ENCODE measurements at places on chromosomes 5 and 9.
A peak's percentile ranks its signal among the peaks of the same experiment; 100 is the strongest.

- DNase-seq = no peak
Observed at GRCh38 chr5:82050955-82051354, 79.1 kb downstream of the ATG10 start.

DNA sequence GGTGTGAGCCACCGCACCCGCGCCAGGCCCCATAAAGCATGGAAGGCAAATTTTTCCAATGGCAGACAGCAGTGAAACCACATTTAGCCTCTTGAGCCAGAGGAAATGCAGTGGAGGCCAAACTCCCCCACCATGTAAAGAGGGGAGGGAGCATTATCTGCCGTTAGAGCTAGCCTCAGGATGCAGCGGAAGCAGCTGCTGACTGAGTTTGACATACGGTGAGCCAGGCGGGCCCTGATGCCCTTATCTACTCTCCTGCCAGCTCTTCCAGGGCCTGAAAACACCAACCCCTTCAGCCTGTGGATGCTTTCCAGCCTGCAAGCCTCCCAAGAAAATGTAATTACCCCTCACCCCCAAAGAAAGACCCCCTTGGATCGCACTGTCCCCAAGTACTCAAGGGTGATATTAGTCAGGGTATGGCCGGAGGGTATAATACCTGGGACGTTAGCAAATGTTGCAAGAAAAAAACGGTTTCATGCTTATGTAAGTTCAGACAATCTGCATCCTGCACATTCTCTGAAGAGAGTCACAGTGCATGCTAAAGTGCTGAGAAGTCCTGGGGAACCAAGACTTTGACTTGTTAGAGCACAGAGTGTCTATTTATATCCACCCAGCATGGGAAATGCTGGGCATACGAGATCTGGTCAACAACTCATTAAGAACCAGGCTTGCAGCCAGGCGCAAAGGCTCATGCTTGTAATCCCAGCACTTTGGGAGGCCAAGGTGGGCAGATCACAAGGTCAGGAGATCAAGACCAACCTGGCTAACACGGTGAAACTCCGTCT is 11.3 kb upstream of the GGTA1 start:
- no peak for DNase-seq

GRCh38 chr5:107485184-107485583 is 185.6 kb downstream of the EFNA5 start:
- no peak for DNase-seq

- DNase-seq = no peak
Observed at GRCh38 chr9:5389109-5389732, 48.5 kb downstream of the PLGRKT start.

GRCh38 chr9:16278326-16278999 is 592.0 kb downstream of the BNC2 start:
- DNase-seq = no peak

- no peak for DNase-seq
Observed at GRCh38 chr5:138833080-138833479, 42.1 kb downstream of the LRRTM2 start.

GRCh38 chr9:87375397-87376073 is 122.1 kb upstream of the DAPK1 start:
- DNase-seq = no peak

DNA sequence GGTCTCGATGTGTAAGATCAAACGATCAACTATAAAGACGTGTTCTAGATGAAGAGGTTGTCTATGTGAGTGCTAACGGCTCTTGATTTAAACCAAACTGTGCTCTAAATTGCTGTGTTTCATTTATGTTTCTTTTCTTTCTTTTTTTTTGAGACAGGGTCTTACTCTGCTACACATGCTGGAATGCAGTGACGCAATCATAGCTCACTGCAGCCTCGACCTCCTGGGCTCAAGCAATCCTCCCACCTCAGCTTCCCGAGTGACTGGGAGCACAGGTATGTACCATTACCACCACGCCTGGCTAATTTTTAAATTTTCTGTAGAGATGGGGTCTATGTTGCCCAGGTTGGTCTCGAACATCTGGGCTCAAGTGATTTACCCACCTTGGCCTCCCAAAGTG is 24.0 kb upstream of the RNF130 start:
- DNase-seq = no peak

- DNase-seq = no peak
Observed at GRCh38 chr5:116747881-116748280, 173.3 kb upstream of the SEMA6A start.

DNA sequence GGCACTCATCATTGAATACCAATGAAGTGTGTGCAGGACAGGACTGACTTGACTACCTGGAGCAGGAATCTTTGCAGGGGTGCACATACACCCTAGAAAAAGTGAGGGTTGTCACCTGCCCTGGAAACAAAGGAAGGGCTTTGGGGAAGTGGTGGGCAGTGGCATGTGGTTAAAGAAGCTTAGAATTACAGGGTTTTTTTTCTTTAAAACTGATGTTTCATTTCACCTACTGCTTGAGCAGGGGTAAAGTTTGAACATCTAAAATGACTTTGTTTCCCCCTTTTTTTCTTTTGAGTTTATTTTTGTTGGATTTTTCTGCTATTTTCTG is 2.0 kb upstream of the KDM3B start:
- DNase-seq = no peak

DNA sequence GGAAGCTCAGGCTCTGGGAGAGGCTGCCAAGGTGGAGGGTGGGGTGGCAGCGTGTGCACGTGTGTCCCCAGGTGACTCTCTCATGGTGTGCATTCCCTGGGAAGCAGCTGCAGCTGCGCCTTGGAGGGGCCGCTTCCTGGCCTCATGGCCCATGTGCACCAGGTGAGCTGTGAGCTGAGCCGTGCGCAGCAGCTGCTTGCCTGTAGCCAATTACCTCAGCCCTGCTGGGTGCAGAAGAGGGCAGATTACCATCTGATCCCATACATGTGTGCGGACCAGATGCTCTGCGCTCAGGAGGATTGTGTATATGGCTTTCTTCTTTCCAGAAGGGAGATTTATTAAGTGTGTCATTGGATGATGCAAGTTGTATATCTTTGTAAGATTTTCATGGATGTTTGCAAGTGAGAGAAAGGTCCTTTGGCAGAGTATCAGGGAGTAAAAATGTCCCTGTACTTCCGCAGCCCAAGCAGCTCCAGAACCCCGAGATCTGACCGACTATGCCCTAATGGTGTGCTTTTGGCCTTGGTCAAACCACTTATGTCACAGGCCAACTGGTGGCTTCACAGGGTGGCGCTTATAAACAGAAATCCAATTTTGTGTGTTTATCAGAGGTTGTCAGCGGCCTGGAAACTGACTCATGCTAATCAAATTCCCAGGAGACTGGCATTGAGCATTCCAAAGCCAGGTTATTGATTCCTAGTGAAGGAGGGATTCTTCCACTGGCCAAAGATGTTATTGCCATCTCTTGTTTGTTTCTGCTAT is 229.3 kb downstream of the GOLPH3 start:
- DNase-seq = no peak

DNA sequence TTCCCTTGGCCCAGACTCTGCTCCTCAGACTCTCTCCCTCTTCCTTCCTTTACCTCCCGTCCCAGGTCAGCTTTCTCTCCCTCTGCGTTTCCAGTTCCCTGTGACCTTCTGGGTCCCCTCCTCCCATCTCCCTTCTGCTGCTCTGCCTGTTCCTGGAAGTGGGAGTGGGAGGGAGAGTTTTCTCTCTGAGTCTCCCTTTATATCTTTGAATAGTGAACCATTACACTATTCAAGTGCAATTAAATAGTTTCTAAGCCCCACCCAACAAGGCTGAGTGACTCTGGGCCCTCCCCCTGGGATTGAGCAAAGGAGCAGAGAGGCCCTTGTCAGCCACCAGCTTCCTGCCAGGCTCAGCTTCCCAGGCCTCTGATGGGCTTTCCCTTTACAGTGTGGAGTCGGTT is 34.8 kb downstream of the THBS4 start:
- DNase-seq = no peak

DNA sequence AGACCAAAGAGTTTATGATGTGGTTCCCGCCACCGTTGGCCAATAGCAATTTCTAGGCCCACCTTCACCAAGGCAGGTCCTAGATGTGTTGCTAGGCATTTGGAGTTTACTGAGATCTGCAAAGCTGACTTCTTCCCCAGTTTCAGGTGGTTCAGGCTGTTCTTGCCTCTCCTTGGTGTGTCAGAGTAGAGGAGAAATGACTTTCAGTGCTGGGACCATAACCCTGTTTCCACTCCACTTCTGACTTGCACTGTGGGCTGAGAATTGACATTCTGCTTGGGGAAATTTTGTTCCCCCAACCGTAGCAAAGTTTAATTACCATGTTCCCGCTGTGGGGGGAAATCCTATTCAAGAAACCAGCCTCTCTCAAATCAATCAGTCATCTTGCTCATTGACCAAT is 128.0 kb upstream of the GABRP start:
- no peak for DNase-seq

- no peak for DNase-seq
Observed at GRCh38 chr5:149792540-149793255, 62.6 kb downstream of the PPARGC1B start.

DNA sequence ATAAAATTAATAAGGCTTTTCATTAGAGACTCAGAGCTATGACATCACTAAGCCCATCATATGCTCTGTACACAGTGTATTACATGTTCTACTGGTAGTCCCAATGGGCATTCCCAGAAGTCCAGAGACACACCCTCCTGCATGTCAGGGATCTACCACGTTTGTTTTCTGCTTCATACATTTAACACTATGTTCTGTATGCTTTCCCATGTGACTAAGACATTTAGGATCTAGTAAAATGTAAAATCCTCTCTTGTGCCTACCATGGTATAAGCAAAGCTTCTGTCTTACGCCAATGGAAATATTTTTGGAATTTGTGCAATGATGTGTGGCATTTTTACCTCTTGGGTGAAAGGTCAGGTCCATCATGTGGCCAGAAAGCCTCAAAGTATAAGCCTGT is 192.4 kb downstream of the ADAMTSL1 start:
- no peak for DNase-seq

- DNase-seq = no peak
Observed at GRCh38 chr9:32839013-32839885, 55.9 kb downstream of the TMEM215 start.

DNA sequence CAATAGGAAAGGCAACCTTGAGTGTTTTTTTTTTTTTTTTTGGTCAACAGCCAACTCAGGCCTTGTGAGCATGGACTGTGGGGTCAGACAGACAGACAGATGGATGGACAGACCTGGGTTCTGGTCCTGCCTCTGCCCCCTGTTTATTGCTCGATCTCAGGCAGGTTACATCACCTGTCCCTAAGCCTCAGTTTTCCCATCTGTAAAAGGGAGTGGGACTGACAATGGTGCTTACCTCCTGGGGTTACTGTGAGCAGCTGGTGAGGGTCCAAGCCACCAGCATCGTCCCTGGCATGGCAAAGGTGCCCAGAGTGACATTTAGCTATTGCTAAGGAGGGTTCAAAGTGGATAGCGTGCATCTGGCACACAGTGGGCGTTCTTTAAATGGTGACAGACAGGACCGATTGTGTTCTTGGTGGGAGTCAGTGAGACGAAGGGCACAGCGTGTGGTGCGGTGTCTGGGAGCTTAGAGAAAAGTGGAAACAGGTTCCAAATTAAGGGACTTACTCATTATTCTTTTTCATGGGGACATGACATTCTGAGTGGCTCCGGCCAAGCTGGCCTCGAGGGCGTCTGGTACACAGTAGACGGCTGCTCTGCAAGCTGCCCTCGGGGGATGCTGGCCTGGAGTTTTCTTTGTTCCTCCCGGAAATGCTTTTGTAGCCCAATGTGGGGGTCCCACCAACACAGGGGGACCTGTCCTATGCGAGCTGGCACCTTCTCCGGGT is 72.1 kb downstream of the COL27A1 start:
- DNase-seq = no peak

- no peak for DNase-seq
Observed at GRCh38 chr5:167918184-167918812, 373.1 kb upstream of the WWC1 start.

- DNase-seq = peak; percentile 19
Observed at GRCh38 chr9:96009690-96010472, 134.4 kb downstream of the ERCC6L2 start.

DNA sequence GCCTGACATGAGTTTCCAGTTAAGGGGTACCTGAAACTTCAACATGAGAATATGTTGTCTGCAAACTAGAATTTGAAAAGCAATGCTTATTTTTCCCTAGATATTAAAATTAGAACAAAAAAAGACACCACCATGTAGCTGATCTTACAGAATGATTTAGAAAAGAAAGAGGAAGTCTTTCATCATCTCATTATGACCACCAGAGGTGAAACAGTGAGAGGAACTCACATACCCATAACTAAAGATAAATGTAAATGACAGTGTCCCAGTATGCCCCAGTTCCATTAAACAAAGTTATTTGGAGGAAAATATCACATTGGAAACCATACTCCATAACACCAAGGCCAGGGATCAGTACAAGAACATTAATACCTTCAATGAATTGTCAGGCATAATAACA is 6.9 kb downstream of the TAF7 start:
- no peak for DNase-seq

DNA sequence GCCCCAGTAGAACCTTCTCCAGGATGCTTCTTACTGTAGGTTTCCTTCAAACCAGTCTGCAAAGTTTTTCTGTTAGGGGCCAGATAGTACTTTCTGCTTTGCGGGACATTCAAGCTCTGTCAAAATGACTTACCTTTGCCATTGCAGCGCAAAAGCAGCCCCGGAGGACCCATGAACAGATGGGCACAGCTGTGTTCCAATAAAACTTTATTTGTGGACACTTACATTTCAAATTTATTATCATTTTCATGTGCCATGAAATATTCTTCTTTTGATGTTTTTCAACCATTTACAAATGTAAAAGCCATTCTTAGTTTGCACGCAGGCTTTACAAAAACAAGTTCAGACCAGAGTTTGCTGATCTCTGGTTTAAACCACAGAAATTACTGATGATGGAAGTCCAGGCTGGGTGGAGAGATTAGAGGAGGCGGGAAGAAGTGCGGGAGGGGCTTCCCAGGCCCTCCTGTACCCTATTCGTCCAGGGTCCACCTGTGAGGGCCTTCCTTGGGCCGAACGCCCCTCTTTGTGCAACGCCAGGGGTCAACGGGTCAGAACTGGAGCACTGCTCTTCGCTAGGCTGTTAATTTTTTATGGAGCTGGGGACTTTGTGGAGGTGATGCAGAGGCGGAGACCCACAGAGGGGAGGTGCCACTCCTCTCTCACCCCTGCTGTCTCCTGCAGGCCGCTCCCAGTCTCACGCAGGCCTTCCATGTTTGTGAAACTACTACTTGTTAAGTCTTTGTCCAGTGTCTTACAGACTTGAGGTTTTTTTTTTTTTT is 7.6 kb upstream of the ASS1 start:
- DNase-seq = no peak

- no peak for DNase-seq
Observed at GRCh38 chr5:96658272-96658671, 3.9 kb upstream of the CAST start.

- no peak for DNase-seq
Observed at GRCh38 chr5:93273176-93273575, 307.8 kb downstream of the NR2F1-AS1 start.

GRCh38 chr9:36488389-36488756 is 84.3 kb upstream of the MELK start:
- no peak for DNase-seq
